ENCODE measurements at places on chromosomes 11 and 22.

- DNase-seq = no peak
Observed at GRCh38 chr11:70242885-70243284, 27.6 kb upstream of the PPFIA1 start.

DNA sequence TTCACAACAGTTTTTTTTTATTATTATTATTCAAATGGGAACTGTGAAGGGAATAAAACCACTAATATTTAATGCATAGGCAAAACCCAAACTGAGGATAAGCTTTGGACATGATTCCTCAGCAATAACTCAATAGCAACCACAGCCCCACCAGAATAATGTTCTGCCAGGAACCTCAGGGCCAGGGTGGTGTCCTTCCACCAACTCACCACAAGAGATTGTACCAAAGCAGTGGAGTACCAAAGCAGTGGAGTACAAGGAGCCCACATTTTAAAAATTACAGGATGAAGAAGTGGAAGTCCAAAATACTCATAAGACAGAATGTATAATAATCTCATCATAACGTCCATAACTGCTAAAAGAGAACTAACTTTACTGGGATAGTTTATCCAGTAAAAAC, 32.5 kb upstream of the FZD4 start:
- DNase-seq = no peak

DNA sequence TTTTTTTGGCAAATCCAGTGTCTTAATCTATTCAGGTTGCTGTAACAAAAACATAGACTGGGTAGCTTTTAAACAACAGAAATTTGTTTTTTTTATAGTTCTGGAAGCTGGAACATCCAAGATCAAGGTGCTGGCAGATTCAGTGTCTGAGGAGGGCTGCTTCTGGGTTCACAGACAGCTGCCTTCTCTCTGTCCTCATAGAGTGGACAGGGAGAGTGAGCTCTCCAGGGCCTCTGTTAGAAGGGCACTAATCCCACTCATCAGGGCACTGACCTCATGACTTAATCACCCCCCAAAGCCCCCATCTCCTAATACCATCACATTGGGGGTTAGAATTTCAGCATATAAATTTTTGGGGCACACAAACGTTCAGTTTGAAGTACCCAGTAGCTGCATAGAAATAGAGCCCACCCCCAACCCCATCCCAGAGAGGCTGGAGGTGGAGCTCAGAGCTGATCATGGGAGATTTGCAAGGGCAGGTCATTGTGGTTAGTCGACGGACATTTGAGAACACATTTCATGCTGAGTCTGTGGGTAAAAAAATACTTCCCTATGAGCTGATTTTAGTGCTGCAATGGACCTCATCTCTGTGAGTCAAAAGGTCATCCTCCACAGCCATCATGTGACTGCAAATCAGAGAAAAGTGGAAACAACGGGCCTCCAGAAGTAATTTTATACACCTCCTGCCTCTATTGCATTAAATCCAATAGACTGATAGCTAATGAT, 203.1 kb upstream of the CADM1 start:
- no peak for DNase-seq

- no peak for DNase-seq
Observed at GRCh38 chr11:78460471-78460870, 42.9 kb upstream of the GAB2 start.

DNA sequence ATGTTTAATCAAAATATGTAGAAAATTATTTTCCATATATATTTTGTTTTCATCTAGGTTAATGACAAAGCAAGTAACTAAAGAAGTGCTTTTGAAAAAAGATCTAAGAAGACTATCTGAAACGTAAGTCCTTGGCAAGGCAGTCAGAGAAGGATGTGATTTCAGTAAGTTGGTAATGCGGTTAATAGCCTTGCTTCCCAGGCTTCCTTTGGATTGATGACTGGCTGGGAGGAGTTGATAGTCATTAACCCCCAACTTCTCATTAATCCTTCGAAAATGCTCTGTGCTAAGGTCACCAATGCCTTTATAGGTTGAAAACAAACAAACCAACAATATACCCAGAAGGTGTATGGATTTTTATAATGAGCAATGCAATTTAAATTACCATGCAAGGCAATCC, 1326.5 kb downstream of the LRRC4C start:
- no peak for DNase-seq

- DNase-seq = no peak
Observed at GRCh38 chr11:36240173-36240572, 49.1 kb downstream of the COMMD9 start.

GRCh38 chr11:64609436-64610047, 18.5 kb downstream of the SLC22A12 start:
- DNase-seq = peak; percentile 5

GRCh38 chr11:115684135-115684534, 179.9 kb upstream of the CADM1 start:
- DNase-seq = no peak

GRCh38 chr11:86040919-86041850, 27.7 kb downstream of the PICALM start:
- DNase-seq = no peak

GRCh38 chr11:108654994-108655631, 9.8 kb upstream of the DDX10 start:
- DNase-seq = peak; percentile 73

GRCh38 chr11:8811571-8811970, 99.4 kb upstream of the AKIP1 start:
- no peak for DNase-seq

DNA sequence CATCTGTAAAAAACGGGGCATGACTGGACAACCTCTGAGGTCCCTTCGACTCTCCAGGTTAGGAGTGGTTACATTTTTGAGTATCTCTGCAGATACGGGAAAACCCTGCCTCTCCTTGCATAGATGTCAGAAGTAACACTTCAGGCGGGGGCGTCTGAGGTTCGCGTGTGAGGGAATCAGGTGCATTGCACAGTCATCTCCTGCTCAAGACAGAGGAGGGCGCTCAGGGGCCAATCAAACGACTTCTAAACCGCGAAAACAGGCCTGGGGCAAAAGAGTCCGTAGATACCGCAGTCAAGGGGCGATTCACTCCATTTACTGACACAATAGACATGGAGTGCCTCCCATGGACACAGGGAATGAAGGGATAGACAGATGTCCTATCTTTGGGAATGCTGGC, 31.7 kb downstream of the KIRREL3 start:
- no peak for DNase-seq

- peak; percentile 98 for DNase-seq
Observed at GRCh38 chr11:119018074-119018938, at the start of the genes RPS25 and TRAPPC4. RPS25 (minus strand) TSS chr11:119018343; CDS start chr11:119018284, 59 bp downstream. TRAPPC4 (plus strand) TSS chr11:119018766; CDS start chr11:119018796, 30 bp downstream.

GRCh38 chr22:41987276-41987675, 11.3 kb upstream of the WBP2NL start:
- no peak for DNase-seq

GRCh38 chr11:117627259-117627658, 169.8 kb downstream of the DSCAML1 start:
- DNase-seq = no peak

DNA sequence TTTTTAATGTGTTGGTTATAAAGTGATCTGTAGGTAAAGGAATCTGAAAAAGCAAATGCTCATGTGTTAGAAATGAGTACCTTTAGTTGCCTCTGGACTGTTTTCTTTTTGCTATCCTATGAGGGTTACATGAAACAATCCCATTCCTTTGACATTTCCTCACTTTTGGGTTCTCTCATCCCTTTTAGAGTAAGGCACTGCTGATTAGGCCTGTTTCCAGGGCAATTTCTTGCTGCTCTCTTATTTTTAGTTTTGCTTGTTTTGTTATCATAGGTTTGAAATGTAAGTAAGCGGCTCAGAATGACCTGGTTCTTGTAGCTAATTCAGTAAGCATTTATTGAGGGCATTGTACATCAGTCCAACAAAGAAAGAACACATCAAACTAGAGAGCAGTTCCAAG, 138.9 kb downstream of the DDX10 start:
- no peak for DNase-seq

GRCh38 chr22:36160499-36160942, at the start of gene APOL3:
APOL3 (minus strand) TSS chr22:36160755; CDS start chr22:36149055, 11,700 bp downstream.
- no peak for DNase-seq

DNA sequence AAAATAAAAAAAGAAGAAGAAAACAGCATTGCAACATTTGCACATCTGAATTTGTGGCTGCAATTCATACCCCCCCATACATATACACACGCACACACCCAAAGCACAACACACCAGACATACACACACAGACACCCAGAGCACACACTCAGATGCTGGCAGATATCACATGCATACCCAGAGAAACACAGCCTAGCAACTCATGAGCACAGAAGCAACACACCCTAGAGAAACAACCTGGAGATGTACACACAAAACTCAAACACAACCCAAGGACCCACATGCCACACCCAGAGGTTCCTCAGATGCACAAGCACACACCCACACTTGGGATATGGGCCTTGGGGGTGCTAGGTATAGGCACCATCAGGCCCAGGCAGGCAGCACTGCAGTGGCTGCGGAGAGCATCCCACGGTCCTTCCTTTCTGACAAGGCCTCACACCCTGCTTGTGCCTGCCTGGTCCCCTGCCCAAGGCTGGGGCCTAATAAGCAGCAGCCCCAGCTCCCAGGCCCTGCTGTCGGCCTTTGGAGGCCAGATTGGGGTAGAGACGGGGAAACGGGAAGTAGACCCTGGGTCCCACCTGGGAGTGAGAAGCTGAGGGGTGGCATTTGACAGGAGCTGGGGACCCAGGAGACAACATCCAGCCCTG, 3.1 kb downstream of the CST6 start:
- no peak for DNase-seq

DNA sequence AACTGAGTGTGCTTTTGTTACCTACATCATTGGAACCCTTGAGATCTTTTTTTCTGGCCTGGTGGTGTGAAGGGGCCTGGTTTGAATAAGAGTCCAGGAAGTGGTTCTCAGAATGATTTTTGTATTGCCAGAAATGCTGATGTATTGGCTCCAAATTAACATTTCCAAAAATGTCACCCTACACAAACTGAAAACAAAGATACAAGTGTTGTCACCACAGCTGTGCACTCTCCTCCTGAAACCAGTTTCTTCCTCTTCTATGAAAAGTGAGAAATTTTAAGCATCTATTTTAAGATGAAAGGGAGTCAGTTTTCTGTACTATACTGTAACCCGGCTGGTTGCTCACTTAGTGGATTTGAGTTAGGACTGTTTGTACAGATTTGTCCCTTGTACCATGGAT, 218.8 kb downstream of the PGR start:
- no peak for DNase-seq

GRCh38 chr11:57546869-57547475, 9.6 kb downstream of the SMTNL1 start:
- peak; percentile 76 for DNase-seq

GRCh38 chr11:9385327-9385899, 961 bp downstream of the IPO7 start:
- DNase-seq = peak; percentile 70

GRCh38 chr11:7499081-7499480, 13.8 kb downstream of the OLFML1 start:
- DNase-seq = no peak

GRCh38 chr11:65445604-65446445, 23.2 kb downstream of the NEAT1 start:
- no peak for DNase-seq

DNA sequence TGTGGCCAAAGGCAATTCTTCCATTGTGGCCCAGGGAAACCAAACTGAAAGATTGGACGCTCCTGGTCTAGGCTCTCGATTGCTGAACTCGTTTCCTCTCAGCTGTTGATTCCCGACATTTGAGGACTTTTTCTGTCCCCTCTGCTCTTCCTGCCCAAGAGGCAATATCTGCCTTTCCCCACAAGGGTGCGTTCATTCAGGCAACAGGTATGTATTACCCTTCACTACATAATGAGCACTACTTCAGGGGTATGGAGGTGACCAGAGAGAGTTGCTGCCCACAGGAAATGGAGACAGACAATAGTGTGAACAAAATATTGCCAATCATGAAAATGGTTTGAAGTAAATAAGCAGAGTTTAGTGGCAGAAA, 8.2 kb downstream of the PTH start:
- DNase-seq = peak; percentile 26

DNA sequence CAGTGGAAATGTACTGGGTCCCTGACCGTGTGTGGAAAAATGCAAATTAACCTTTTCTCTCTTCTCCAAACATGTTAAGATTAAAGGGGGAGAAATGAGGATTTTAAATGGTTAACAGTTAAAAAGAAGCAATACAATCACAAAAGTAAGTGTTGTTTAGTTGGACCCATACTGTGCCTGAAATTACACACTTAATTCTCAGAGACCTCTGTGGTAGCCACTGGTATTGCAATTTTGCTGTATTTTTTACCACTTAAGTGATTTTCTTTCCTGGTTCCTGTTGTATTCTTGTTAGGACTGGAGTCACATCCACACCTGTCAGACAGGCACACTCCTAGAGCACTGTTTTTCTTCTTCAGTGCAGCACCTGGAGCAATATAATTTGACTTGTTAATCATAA, 179.6 kb upstream of the PDGFD start:
- DNase-seq = peak; percentile 45

DNA sequence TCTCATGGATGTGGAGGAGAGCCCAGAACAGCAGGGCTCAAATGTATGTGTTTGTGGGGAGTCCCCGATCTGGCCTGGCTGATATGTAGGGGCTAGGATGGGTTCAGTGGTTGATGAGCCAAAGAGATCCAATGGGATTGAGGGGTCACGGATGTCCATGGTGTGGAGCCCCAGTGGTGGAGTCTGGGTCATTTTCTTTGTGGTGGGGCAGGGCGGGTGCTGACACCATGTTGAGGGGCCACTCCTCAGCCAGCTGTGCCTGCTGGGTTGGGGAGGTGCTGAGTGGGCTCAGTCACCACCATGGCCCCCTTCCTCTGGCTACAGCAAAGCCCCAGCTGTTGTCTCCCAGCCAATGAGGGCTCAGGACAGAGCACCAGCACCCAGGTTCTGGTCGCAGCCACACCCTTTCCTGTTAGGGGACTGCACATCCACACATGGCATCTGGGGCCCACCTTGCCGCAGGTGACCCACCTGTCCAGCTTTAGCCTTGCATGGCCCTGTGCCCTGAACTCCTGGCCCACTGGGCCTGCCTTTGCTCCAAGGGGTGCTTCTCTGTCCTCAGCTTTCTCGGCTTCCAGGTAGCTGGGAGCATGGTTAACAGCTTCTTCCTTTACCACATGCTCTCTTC, 3.2 kb upstream of the GNAZ start:
- no peak for DNase-seq
